ENCODE measurements at places on chromosomes 5 and 9. TPM values are rescaled to one million over a fixed set of nuclear protein-coding genes. Genes with fewer than 3 reads are reported as not detected.
A peak's percentile ranks its signal among the peaks of the same experiment; 100 is the strongest.

GRCh38 chr9:36322462-36322861 is 64.2 kb upstream of the GNE start:
- H3K4me3 ChIP-seq = no peak overlapping the region
- H3K27me3 ChIP-seq = no peaks in the 10 kb centered on the region
- DNase-seq = no peak
- no peaks in the 10 kb centered on the region for H3K36me3 ChIP-seq

DNA sequence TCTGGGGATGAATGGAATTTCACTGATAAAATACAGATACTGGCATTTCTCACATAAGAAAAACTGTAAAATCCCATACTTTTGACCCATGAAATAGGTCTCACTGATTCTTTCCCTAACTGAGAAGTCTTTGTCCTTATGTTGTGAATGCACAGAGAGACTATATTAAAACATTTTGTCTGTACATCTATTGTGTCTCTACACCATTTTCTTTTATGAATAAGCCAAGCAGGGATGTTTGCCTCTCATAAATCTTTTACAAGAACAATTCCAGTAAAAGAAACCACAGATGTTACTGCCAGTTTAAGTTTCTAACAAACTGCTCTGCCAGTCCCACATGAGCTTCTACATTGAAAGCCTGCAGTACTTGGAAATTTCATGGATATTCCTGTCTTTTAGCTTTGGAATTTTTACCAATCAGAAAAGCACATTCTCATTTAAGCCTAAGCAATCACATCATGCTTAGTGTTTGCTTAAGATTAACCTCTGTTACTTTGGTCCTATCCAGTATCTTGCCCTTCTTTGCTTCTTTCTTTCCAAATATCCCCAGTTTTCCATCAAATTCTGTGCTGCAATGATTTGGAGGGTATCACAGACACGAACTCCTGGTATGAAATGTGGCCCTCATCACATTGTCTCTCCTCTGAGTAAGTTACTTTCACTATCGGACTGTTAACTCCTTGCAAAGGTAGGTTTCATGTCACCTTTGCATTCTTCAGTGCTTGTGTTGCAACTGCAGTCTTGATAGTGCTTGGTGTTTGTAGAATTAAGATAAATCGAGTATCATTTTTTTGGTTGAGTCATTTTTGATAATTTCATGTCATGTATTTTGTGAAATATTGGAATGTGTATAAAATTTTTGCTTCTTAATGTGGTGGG is 415.1 kb upstream of the ADAMTSL1 start:
- H3K4me3 ChIP-seq = peak overlapping the region; percentile 3
- H3K36me3 ChIP-seq = no peaks in the 10 kb centered on the region
- H3K4me1 ChIP-seq = peaks cover 24% of the 10 kb centered on the region
- no peak for DNase-seq

DNA sequence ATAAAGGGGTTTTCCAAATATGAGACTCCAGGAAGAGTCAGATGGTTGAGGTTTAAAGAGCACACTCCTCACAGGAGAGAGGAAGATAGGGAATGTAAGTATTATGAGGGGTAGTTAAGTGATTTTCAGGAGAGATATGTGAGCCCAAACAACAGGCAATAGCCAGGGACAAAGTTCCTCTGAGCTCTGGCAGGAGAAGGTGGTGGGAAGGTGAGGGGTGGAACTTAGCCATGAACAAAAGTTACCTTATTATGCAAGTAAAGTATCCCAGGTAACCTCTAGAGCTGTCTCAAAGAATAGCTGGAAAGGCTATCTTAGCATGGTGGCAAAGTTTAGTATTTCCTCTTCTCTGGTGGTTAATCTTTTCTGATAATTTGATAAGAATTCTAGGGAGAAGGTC is 450.5 kb upstream of the PTPRD start:
- no peak overlapping the region for H3K27ac ChIP-seq
- H3K27me3 ChIP-seq = no peaks in the 10 kb centered on the region
- H3K4me1 ChIP-seq = no peaks in the 10 kb centered on the region
- no peak for DNase-seq
- H3K4me3 ChIP-seq = no peak overlapping the region

DNA sequence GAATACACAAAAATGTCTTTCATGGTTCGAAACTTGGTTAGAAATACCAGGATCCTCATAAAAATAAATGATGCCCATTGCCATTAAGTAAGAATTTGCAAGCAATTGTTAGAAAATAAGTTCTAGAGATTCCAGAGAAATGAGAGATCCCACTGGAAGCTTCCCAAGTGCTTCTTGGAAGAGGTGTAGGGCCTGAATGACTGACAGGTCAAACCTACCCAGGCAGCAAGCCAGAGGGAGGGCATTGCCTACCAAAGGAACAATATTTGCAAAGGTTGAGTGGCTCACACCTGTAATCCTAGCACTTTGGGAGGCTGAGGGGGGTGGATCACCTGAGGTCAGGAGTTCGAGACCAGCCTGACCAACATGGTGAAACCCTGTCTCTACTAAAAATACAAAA is 777.0 kb upstream of the WWC1 start:
- H3K27me3 ChIP-seq = no peaks in the 10 kb centered on the region
- H3K27ac ChIP-seq = no peak overlapping the region
- H3K4me1 ChIP-seq = no peaks in the 10 kb centered on the region
- no peak for DNase-seq
- H3K4me3 ChIP-seq = no peak overlapping the region

- no peak overlapping the region for H3K4me3 ChIP-seq
- DNase-seq = no peak
- H3K4me1 ChIP-seq = no peaks in the 10 kb centered on the region
- H3K36me3 ChIP-seq = no peaks in the 10 kb centered on the region
- no peak overlapping the region for H3K27ac ChIP-seq
Observed at GRCh38 chr5:87741881-87742280, 329.2 kb upstream of the CCNH start.

- peak overlapping the region; percentile 4 for H3K27ac ChIP-seq
- H3K4me1 ChIP-seq = peaks cover 69% of the 10 kb centered on the region
Observed at GRCh38 chr5:43073597-43074546, 33.8 kb upstream of the ANXA2R start.

DNA sequence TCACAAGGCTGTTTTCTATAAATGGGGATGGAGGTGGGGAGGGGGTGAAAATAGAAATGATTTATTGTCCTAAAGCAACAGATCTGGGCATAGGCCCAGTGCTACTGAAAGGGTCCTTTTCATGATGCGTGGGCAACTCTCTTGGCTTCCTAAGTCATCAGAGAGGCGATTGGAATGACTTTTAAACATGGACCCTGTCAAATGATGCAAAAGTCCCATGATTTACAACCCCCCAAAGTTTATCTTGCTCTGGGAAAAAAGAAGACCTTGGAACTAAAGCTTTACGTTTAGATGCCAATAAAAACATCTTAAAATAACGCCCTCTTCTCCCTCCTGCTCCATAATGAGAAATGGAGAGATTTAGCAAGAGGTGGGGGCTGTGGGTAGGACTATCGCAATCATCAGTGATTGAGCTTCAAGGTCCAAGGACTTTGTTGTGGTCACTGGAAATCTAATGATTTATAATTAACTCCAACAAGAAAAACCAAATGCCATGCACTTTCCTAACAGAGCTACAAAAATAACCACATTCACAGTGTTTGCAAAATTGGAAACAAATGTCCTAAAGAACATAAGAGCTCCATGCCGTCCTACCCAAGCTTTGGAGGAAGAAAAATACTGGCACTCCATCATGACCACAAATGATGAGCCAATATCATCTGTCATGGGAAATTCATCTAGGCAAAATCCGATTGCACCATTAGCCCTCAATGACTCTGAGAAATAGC is 167.5 kb upstream of the CLINT1 start:
- no peaks in the 10 kb centered on the region for H3K4me1 ChIP-seq
- no peaks in the 10 kb centered on the region for H3K36me3 ChIP-seq
- no peak overlapping the region for H3K4me3 ChIP-seq
- H3K27ac ChIP-seq = no peak overlapping the region
- DNase-seq = no peak
- peaks cover 4% of the 10 kb centered on the region for H3K27me3 ChIP-seq

DNA sequence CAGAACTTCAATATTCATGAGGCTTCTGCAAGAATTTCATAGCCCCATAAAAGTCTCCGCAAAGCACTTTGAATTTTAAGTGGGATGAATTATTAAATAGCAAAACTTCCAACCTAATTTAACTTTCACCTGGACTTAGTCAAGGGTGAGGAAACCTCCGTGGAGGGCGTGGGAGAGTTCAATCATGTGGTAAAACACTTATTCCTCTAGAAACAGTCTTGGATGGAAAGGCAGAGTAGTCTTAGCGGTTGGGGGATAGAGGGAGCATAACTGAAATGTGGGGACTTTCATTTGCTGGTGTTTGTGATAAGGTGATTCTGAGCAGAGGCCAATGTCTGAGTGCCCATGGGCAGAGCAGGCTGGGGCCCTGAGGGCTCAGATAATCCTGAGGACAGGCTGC is 241.9 kb downstream of the IRX1 start:
- H3K27ac ChIP-seq = no peak overlapping the region
- no peak overlapping the region for H3K4me3 ChIP-seq
- DNase-seq = no peak
- no peaks in the 10 kb centered on the region for H3K4me1 ChIP-seq
- H3K36me3 ChIP-seq = no peaks in the 10 kb centered on the region

DNA sequence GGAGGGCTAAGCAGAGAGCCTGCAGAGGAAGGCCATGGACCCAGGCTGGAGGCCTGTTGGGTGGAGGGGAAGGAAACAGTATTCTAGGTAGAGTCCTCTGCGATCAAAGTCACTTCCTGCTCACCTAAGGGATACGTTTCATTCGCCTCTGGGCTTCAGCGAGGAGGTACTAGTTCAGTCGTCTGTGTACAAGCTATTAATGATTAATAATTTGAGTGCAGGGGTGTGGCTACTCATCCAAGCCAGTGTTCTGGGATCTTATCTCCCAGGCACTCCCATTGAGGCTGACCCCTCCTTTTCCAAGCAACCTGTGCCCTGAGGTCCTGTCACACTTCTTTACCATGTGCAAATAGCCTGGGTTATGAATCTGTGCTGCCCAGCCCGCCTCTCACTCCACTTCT is 25.2 kb downstream of the RALGPS1 start:
- peaks cover 9% of the 10 kb centered on the region for H3K4me1 ChIP-seq
- peaks cover 10% of the 10 kb centered on the region for H3K27me3 ChIP-seq
- no peak for DNase-seq
- H3K36me3 ChIP-seq = no peaks in the 10 kb centered on the region

- no peak for DNase-seq
- no peaks in the 10 kb centered on the region for H3K36me3 ChIP-seq
- no peaks in the 10 kb centered on the region for H3K4me1 ChIP-seq
Observed at GRCh38 chr9:36532353-36532752, 40.3 kb upstream of the MELK start.

DNA sequence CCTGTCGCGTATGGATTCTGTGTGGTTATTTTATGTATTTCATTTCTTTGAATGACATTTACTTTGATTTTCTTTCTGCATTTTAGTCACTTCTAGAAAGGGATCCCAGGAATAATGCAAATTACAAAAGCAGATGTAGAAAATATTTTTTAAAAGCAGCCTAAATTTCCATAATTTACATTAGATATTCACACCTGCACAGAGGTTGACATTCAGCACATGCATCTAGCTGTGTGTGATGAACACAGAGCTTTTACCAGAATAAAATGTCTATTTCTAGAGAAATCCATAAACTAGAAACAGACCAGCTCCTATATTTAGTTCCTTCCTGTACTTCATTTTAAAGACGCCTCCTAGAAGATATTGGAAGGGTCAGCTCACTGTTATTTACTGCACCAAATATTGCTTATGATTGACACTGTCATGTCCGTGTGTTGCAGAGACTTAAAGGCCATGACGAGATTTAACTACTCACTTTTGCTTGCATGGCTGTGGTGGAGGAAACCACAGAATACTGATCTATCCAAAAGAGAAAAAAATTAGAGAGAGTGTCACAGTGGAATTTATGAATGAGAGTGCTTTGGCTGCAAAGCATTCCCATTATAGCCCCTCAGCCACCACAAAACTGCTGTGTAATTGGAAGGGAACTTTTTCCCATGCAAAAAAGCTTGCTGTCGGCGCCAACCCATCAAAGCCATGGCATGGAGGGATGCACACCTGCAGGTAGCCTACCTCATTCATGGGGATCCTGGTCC is 58.1 kb downstream of the EBF1 start:
- no peaks in the 10 kb centered on the region for H3K4me1 ChIP-seq
- H3K27me3 ChIP-seq = no peaks in the 10 kb centered on the region
- no peak overlapping the region for H3K27ac ChIP-seq
- no peak for DNase-seq
- H3K4me3 ChIP-seq = no peak overlapping the region

DNA sequence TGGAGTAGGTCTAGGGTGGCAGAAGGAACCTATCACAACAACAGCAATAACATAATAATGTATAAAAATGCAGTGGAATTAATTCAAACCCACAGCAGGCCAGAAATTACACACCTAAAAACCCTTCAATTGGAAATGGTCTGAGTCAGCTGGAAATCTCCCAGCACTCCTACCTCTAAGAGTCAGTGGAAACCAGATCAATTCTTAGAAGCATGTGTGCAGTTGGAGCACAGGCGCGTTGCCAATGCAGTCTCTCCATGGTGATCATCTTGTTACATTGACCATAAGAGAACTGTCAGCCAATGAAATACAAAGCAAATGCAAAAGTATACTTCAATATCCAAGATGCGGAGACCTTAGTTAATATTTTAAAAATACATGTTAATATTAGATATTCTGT is 15.1 kb upstream of the CSNK1G3 start:
- no peak for DNase-seq
- H3K36me3 ChIP-seq = no peaks in the 10 kb centered on the region
- H3K4me3 ChIP-seq = no peak overlapping the region
- H3K4me1 ChIP-seq = peaks cover 22% of the 10 kb centered on the region
- no peaks in the 10 kb centered on the region for H3K27me3 ChIP-seq
- H3K27ac ChIP-seq = no peak overlapping the region

DNA sequence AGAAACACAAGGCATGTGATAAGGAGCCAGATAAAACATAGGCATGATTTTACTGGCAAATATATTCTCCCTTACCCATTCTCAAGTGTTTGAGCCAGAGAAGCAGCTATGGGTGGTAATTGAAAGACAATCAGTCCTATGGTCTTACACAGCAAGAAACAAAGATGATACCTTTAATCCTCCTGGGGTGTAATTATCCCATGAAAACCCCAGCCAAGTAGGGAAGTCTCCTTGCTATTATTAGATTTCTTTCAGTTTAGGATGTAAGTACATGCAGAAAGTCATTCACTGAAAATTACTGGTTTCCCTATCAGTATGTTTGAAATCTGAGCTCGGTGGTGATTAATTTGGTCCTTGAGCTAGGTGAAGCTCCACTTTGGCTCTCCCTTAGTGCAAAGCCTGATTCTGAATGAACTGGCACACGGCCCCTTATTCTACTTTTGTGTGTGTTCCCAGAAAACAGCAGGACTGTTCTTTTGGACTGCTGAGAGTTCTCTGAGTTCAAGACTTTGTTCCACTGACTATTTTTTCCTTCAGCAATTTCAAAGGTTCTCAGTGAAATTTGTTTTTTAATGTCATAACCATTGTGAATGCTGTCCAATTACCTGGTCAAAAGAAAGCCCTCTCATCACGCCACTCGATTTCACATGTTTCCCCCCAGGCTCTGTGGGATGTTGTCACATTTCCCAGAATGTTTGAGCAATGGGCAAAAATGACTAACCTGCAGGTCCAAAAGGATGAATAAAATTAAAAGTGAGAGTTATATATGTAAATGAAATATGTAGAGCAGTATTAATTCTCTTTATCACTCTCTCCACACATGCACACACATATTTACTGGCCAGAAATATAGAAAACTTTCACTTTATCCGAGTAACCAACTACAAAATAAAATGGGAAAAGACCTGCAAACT is 343.0 kb downstream of the RAB3C start:
- no peaks in the 10 kb centered on the region for H3K36me3 ChIP-seq
- H3K4me3 ChIP-seq = no peak overlapping the region
- no peak overlapping the region for H3K27ac ChIP-seq
- no peak for DNase-seq
- no peaks in the 10 kb centered on the region for H3K4me1 ChIP-seq

The MSMP gene
- total RNA-seq = not detected

The BARHL1 gene
- total RNA-seq = not detected

The SLC6A19 gene
- not detected for total RNA-seq

The POLR3G gene
- total RNA-seq = 16.4 TPM

The UBE2QL1 gene
- total RNA-seq = not detected

The TMEM161B gene
- 9.0 TPM for total RNA-seq

The CDC23 gene
- total RNA-seq = 28.7 TPM

All from HFFc6 (cell line).